ENCODE measurements at places on chromosomes 11 and 22.
A peak's percentile ranks its signal among the peaks of the same experiment; 100 is the strongest.

- no peak for DNase-seq
Measured at GRCh38 chr11:122653916-122654585, 1.5 kb upstream of the UBASH3B start.

GRCh38 chr11:44600839-44601383, 35.4 kb downstream of the CD82 start:
- peak; percentile 45 for DNase-seq

GRCh38 chr11:36443661-36444060, 66.4 kb downstream of the TRAF6 start:
- DNase-seq = no peak

DNA sequence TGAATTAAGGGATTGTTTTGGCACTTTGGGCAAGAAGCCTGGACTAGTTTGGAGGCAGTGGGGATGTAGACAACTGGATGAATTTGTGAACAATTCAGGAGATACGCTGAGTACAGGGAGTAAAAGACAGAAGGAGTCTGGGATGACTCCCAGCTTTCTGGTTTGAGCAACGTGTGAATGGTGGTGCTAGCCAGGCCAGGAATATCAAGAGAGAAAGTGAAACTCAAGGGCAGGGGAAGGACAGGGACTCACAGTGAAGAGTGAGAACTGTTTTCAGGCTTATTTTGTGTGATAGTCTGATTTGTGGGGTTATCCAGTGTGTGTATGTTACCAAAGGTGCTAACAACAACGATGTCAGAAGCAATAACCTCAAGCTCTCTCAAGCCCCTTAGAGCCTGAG, 15.9 kb downstream of the CHRM1 start:
- DNase-seq = no peak

DNA sequence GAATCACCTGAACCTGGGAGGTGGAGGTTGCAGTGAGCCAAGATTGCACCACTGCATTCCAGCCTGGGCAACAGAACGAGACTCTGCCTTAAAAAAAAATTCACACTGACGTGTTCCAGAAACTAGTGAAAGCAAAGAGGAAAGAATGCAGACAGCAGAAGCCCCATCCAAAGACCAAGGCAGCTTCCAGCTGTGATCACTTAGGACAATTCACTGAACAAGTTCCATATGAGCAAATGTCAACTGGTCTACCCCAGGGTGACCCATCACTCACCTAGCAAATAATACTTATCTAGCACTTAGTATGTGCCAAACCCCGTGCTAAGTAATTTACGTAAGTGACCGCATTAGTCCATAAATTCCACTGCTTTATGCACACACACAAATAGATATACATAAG, 138.9 kb downstream of the LARGE1 start:
- DNase-seq = no peak

DNA sequence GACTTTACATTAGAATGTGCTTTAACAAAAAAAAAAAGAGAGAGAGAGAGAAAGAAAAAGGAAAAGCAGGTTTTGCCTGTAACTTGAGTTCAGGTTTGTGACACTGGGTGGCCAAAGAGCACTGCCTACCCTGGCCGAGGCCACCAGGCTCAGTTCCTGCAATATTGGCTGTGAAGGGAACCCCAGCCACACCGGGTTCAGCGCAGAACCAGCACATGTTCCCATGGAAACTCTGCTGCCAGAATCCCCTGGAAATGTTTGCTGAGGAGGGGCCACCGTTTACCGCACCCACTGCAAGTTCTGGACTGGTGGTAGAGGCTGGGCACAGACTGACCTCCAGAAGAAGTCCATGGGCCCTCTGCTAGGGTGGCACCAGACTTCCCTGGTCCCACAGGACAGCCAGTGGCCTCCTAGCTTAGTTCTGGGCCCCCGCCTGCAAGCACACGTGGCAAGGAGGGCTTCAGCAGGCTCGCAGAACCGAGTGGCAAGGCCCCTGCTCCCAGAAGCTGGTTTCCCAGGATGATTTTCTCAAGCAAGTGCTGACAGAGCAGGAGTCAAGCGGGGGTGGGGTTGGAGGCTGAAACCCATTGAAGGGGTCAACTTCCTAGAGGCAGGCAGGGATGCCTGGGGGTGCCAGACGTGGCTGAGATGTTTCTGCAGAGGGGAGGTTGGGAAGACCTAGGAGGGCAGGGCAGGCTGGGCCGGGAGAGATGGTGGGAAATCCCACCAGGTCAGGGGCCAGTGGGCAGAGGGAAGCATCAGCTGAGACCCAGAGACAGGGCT, 51.2 kb downstream of the NFAM1 start:
- DNase-seq = no peak

- DNase-seq = no peak
Measured at GRCh38 chr11:6397156-6397555, 6.9 kb downstream of the SMPD1 start.

GRCh38 chr11:13247606-13248296, 29.8 kb upstream of the BMAL1 start:
- DNase-seq = no peak

- peak; percentile 66 for DNase-seq
Measured at GRCh38 chr22:33853200-33854097, 66.8 kb downstream of the LARGE1 start.

- DNase-seq = no peak
Measured at GRCh38 chr11:72637198-72637597, 37.0 kb downstream of the PDE2A start.

DNA sequence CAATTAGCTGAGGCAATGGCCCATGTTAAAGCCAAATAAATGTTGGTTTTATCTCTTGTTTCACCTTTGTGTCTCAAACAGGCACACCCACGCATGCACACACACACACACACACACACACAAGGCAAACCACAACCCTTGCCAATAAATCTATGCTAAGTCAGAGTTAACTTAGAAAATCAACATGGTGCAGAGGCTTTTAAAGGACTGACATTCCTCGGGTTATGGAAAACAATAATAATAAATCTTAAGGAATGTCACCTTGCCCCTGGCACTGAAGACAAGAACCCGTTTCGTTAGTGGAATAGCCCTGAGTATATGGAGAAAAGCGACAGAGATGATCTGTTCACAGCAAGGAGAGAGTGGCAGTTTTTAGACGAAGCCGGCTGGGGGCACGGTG, 326.3 kb downstream of the NTM start:
- DNase-seq = no peak

DNA sequence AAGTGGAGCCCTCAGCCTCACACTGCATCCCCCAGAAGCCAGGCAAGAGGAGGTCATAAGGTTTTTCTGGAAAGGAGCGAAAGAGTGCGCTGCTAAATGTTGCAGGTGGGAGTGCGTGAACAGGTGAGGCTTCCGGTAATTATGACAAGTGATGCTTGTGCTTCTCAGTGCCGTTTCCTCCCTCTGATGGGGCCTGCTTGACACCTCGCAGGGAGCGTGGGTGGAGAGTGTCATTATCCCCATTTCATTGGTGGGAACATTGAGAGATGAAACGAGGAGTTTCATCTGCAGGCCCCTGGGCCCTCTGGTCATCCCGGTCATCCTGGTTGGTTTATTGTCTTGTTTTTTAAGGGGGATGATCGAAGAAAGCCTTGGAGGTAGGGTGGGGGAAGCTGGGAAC, 57.5 kb downstream of the BCR start:
- DNase-seq = no peak

- DNase-seq = no peak
Measured at GRCh38 chr11:134740590-134741261, 328.7 kb upstream of the B3GAT1 start.

- DNase-seq = peak; percentile 86
Measured at GRCh38 chr11:64652586-64653387, 61.8 kb downstream of the SLC22A12 start.

DNA sequence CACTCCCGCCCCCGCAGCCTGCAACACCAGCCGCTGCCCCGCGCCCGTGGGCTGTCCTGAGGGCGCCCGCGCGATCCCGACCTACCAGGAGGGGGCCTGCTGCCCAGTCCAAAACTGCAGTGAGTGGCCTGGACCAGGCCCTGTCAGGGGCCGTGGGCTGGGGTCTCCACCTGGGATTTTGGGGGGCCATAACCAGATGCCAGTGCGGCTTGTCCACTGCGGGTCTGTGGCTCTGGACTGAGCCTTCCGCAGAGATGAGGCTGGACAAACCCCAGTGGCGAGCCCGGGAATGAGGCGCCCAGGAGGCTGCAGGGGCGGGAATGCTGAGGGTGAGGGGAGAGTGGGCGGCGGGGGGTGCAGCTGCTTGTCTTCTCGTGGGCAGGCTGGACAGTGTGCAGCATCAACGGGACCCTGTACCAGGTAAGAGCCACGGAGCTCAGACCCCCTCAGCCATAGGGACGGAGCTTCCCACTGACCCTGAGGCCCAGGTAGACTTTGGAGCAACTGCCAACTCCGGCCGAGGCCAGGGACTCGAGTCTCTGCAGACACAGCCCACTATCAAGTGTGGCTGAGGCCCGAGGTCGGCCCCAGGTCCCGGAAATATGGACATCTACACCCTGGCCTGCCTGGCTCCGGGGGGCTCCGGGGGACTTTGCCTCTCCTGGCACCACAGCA, 24.8 kb upstream of the MUC5B start:
- peak; percentile 7 for DNase-seq

- no peak for DNase-seq
Measured at GRCh38 chr22:20957102-20957682, 9.9 kb upstream of the AIFM3 start.

GRCh38 chr11:65415499-65416340, 6.9 kb upstream of the NEAT1 start:
- DNase-seq = no peak

- peak; percentile 19 for DNase-seq
Measured at GRCh38 chr11:92886243-92886905, 83.1 kb upstream of the MTNR1B start.

DNA sequence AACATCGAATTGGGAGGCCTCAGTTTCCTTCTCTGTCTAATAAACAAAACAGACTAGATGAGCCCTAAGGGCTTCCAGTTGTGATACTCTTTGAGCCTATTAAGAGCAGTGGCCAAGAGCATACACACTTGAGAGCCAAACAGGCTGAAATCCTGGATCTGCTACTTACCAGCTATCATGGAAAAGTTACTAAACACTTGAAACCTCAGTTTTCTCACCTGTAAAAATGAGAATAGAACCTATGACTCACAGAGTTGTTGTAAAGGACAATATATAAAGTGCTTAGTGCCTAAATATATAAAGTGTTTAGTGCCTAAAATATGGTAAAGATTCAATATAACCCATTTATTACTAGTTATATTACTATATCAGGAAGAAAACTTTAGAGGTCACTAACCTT, 23.7 kb upstream of the GDPD4 start:
- DNase-seq = no peak

DNA sequence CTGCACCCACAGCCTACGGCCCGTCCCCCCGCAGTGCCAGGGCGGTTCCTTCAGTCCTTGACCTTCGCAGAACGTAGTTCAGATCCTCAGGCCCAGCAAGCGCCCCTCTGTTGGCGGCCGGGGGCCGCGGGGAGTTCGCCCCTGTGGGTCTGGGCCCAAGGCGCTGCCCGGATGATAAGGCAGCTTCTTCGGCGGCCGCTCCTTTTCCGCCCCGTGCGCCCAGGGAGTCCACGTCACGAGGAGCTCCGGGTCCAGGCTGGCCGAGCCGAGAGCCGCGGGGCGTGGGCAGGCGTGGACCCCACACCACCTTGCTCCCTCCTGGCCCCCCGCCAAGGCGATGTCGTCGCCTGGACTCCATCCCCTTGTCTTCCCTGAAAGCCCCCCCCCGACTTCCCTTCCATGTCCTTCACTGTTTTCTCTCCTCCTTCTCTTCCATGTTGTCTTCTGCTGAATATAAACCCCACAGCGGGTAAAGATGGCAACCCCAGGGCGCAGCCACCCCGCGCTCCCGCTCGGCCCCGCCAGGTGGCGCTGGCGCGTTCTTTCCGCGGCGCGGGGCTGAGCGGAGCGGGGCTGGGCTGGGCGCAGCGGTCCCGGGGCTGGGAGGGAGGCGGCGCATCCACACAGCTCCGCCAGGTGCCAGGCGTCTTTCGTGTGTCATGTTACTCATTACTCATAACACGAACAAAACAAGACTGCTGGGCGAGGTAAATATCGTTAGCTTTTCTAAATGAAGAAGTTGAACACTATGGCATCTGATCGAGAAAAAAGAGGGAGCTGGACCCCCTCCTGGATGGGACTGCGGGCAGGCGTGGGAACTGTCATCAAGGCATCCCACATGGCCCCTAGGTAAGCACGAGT, 321.0 kb downstream of the NTM start:
- DNase-seq = no peak

GRCh38 chr11:20770414-20770946, 101.1 kb downstream of the NELL1 start:
- DNase-seq = no peak

DNA sequence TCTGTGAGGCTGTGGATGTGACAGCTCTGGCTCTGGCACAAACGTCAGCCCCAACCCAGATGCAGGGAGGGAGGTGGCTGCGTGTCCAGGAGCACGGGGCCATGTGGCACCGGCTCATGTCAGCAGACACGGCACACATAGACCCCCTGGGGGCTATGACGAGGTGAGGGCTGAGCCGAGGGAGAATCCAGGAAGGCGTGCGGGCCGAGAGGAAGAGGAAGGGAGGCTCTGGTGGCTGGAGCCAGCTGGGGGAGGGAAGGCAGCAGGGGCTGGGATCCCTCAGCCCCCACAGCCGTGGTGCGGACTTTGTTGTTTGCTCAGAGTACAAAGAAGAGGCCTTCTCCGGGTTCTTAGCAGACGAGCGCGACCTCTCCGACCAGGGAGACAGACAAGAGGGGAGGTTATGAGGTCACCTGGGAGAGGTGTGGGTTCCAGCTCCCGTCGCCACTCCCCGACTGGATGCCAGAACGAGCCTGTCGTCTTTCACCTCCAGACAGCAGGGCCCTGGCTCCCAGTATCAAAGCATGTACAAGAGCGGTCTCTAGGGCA, 46.1 kb downstream of the CDKN1C start:
- no peak for DNase-seq

GRCh38 chr11:12069066-12069676, 41.2 kb upstream of the MICAL2 start:
- DNase-seq = no peak

DNA sequence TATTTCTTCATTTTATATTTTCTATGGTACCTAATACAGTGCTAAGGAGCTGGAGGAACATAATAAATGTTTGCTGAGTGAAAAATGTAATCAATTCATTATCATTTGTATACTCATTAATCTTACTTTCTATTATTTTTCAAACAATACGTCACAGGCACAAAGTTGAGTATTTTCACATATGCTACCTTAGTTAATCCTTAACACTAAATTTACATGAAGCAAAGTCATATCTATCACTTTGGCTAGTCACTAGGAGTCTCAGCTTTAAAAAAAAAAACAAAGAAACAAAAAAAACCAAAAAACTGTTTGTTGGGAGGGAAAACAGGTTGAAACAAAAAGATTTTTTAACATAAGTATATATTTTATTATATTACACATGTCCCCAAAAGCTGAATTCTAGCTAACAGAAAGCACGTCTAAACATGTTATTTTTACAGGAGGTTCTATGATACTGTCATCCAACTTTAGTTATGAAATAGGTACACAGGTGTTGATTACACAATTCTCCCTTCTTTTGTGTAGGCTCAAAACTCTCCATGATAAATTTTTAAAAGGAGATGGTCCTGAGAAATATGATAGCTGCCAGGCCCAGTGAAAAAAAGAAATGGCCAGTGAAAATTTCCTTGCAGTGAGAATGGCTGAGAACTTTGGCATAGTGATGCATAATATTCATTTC, 14.3 kb downstream of the HPS5 start:
- DNase-seq = no peak

GRCh38 chr11:113404859-113405430, 17.4 kb downstream of the ANKK1 start:
- DNase-seq = no peak

- peak; percentile 15 for DNase-seq
Measured at GRCh38 chr11:122984186-122985011, 2.8 kb upstream of the BSX start.

Data from GM12892 (cell line).